ENCODE measurements at places on chromosomes 2 and 18.

DNA sequence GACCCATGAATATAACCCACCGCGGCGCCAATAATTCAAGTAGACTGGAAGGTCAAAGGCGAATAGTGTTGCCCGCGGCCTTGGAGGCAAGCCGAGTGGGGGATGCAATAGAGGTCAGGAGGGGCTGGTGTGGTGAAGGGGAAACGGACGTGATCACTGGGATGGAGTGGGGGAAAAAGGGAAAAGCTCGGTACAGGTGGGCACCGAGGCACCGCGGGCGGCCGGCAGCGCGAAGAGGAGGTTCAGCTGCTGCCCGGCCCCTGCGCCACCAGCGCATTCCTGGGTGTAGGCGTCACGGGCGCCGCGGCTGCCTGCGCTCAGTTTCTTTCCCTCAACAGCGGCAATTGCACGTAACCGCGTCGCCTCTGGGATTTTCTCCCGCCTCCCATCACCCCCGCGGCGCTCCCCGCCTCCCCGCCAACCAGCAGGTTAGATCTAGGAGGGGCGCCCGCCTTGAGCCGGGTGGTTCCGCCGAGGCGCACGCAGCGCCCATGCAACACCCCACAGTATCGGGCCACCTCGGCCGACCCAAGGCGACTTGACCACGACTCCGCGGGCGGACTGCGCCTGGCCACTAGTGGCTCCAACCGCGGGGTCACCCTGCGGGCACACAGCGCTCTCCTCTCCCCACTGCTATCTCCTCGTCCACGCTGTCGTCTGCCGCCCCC, 1.5 kb downstream of the RND3 start:
- no peak for DNase-seq

- DNase-seq: no peak
These were observed 1329.7 kb upstream of the SLC39A10 start for GRCh38 chr2:194327196-194327888.

DNA sequence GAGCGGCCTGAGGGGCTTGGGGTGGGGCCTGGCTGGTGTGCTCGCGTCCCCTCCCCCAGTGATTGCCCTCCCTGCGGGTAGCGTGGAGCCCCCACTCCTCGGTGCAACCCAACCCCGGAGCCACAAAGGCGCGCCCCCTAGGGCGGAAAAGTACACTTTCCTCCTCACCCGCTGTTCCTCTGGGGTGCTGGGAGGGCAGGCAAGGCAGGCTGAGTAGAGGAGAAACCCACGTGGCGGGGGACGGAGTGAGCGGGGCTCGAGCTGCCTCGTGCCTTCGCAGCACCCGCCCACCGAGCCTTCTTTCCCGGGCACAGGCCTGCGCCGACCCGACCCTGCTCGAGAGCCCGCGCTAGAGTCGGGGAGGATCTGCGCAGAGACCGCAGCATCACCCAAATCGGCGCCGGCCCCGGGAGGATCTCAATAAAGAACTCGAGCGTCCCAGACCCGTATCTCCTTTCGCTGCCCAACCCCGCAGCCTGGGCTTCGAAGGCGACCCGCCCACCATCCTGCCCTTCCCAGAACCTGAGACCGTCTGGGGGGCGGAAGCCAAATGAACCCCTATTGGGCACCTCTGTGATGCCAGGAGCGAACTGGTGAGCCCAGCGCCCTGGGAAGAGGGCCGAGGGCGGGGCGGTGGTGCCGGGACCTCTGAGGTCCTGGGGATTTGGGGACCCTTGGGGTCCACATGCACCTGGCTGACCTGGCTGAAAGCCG, 1.5 kb downstream of the UCN start:
- no peak for DNase-seq

DNA sequence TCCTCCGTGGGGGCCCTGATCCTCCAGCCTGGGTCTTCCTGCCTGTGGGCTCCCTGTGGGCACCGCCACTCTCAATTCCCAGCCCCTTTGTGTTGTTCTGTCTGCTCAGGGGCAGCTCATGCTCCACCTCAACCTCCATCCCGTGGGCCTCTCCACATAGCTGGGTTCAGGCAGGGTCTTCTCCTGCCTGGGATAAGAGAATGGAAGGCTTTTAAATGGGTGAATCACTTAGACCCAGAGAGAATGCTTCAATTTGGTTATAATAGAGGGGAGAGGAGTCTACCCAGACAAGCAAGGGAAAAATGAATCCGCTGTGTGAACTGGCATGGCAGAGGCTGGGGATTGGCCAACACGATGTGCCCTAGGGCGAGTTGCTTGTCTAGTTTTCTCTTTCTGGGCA, 138.4 kb upstream of the MYCN start:
- no peak for DNase-seq

GRCh38 chr2:19762142-19762541, 139.6 kb downstream of the TTC32 start:
- DNase-seq: no peak

DNA sequence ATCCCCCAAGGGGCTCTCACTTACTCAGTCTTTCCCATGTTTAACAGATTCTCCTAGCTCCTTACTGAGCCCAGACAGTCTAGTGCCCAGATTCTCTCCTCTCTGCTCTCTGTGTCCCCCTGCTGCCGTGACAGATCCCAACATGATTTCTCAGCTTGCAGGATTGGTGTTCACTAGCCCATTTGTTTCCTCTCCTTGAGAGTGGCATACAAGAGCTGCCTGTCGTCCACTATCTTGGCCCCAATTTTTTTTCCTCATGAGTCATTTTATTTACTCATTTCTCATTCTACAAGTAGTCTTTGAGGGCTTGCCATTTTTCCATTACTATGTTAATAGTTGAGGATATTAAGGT, 199.9 kb upstream of the FN1 start:
- no peak for DNase-seq

DNA sequence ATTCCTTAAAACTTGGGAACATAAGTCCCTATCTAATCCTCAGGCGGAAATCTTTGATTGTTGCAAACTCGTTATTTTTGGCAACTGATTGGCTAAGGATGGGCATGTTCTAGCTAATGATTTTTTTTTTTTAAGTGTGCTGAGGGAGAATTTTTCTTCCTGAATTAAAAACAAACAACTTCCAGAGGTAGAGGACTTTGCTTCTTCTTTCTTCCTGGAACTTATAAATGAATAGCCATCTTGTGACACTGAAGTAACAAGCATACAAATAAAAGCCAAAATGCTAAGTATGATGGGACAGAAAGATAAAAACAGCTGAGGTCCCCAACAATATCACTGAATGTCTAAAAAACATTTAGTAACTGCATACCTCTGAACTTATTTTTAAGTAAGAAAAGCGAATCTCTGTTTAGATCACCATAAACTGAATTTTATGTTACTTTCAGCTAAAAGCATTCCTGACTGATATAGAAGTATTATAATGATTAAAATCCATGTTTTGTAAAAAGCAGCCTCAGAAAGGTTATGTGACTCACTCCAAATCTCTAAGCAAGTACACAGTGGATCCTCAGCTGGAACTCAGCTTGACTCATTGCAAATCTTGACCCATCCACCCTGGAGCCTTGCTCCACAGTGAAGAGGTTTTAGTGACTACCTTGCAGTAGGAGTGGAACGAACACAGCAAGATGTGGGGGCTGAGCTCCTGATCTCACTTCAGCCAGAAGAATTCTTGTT, 344.4 kb downstream of the CLIP4 start:
- DNase-seq: no peak

DNA sequence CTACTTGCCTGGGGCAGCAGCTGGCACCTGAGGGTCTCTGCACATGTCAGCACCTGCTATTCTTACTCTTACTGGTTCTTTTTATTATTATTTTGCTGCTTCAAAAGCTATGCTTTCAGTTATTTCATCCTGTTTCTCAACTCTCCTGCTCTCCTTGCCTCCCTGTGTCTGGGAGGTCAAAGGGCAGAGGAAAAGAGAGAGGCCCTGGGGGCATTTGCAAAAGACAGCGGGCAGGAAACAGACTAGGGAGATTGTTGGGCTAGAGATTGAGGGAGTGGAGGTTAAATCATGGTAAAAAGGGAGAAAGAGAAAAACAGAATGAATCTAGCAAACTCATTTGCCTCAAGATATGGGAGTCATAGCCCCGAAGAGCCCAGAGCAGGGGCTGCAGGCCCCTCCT, 21.1 kb upstream of the RPL31 start:
- no peak for DNase-seq
